GF-D8 (cell line): ENCODE measurements at places on chromosomes 2 and 18.

DNA sequence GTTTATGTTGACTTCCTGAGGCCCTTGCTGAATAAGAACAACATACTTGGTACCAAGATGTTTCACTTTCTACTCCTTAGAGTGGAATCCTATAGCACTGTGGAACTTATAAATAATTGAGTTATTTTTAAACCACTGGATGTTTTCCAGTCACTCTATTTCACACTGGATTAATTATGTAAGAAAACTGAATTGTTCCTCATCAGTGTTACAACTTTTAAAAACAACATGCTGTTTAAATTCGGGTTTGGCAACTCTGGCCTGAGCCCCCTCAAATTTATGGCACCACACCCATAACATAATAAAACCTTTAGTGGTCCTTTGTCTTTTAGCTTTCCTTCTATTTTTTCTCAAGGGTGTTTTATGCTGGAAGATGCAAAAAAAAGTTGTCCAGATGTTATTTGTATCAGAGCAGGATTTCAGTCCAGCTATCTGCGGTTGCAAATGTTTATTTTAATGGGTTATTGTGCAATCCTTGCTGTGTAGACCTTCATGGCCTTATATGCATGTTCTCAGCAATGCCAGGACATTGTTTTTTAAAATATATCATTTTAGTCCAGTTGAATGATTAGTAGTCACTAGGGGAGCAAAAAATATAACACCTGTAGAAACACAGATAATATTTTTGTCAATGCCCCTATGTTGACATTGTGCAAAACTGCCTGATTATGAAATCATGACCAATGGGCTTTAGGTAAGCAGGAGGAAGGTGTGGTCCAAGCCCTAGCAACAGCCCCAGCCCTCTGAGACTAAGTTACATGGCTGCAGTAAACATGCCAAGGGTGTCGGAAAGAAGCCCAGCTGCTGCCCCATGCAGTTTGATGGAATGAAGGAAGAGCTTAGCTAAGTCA lies 638.0 kb upstream of the ZEB2 start:
- no peak for DNase-seq

DNA sequence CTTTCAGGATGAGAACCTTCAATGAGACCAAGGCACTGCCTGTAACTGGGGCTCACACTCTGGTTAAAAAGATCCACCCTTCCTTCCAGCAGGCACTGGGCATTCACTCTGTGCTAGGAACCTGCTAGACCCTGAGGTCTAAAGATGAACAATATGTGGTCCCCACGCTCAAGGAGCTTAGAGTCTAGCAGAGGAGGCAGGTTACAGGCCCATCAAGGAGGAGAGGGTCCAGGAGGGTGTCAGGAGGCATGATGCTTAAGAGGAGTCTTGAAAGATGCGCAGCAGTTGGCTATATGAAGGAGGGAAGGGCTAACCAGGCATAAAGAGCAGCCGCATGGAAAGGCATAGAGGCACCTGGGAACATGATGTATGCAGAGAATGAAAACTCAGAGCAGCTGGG lies 4.5 kb downstream of the ANKRD53 start:
- no peak for DNase-seq

GRCh38 chr2:72992734-72993102 lies 75.4 kb downstream of the EMX1 start:
- no peak for DNase-seq

GRCh38 chr18:59149416-59149815 lies 9.7 kb downstream of the SEC11C start:
- DNase-seq, result no peak

GRCh38 chr2:207239754-207240494 lies 74.2 kb upstream of the KLF7 start:
- DNase-seq, result no peak

GRCh38 chr2:162677476-162677875 lies 161.1 kb downstream of the KCNH7 start:
- no peak for DNase-seq

- no peak for DNase-seq
Observed at GRCh38 chr2:119548516-119549120, 4.4 kb downstream of the CFAP221 start.

DNA sequence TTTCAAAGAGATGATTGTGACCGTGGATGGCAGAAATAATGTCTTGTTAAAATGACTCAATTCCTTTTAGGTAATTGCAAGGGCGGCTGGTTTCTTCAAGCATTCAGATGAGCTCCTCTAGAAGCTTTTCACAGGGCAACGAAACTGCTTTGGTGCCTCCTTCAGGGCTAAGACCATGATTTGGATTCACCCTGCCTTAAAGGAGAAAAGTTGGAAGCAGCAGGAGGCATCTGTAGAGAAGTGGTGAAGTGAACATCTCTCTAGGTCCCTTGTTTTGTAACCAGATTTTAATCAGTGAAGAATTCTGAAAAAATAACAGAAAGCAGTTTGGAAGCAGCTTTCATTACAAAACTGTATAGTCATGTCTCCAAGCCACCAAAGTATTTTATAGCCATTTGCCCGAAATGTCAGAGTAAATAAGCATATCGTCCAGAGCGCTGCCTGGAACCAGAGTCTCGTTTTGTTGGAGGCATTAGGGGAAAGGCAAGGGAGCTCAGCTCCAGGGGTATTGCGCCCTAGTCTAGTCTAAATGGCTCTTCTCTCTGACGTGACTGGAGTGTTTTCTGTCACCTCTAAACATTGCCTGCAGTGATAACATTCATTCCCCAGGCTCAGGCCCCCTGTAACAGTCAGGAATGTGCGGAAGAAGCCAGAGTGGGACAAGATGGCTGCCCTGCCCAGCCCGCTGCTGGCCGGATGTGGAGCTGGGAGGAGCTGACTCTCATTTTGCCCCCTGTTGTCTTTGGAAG lies 57.8 kb upstream of the ITGB6 start:
- DNase-seq, result no peak

DNA sequence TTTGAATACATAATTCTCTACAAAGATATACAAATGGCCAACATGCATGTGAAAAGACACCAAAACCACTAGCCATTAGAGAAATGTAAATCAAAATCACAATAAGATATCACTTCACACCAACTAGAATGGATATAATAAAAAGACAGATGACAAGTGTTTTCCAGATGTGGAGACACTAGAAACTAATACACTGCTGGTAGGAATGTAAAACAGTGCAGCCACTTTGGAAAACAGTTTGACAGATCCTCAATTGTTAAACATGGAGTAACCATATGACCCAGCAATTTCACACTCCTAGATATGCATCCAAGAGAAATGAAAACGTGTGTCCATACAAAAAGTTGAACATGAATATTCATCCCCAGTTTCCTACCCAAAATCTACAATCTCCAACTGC lies 9.8 kb upstream of the RAB11FIP5 start:
- no peak for DNase-seq

DNA sequence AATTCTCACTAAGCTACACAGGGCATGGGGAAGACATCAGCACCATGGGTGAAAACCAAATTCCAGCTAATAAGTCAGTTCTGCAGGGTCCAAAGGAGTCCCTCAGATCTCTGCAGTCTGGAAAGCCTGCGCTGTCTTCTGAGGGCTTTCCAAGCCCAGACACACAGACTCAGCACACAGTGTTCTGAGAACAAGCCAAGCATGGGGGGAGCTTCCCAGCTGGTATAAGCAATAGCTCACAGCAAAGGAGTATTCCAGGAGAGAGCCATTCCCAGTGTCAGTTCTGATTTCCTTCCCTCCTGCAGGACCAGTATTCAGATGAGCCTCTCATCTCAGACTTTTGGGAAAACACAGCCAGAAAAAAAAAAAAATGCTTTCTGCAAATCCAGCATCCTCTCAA lies 370.8 kb downstream of the TNS1 start:
- no peak for DNase-seq

DNA sequence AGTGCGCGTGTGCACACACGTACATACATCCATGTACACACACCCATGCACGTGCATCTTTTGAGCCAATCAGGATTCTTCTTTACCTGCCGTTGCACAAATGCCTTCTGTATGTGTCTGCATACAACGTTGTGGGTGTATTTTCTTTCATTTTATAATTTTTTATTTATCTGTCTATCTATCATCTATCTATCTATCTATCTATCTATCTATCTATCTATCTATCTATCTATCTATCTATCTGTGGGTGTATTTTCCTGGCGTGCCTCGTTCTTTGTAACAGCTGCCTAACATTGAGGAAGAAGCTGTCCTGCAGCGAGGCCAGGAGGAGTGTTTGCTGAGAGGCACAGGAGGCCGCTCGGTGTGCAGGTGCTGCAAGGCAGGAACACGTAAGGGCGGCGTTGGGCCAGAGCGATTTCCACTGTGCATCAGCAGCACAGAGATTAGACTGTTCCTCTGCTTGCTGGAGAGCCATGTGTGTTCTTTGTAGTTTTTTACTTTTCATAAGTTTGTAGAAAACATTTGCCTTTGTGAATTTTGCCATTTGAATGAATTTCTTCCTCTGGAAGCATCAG lies 84.4 kb downstream of the DGKD start:
- DNase-seq, result no peak

GRCh38 chr18:12433829-12434540 lies 26.3 kb downstream of the PRELID3A start:
- DNase-seq, result no peak

DNA sequence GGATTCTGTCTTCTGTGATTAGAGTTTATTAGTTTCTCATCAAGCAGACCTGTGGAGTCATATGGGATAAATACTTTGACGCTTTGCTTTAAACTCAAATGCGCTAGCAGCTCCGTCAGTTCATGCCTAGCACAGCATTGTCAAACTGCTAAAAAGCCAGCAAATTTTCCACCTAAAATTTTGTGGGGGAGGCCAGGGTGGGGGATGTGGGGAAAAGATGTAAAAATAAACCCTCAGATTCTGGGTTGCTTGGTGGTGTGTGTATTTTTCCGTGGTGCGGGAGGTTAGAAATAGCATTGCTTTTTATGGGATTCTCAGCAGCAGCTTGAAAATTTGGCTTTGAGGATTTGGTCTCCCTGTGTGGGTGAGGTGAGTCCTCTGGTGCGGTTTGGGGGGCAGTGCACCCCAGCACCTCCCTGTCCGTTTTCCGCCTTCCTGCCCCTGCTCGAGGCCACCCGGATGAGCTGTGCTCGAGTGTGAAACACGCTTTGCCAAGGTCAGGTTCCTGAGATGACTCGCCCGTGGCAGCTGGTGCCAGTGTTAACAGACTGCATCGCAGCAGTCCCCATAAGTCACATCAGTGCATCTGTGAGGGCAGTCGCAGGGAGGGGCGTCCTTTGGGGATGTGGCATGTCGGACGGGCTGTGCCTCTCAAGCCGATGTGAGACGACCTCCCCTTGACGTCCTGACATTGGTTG lies 65.9 kb downstream of the LDLRAD4 start:
- no peak for DNase-seq

- DNase-seq, result no peak
Observed at GRCh38 chr2:72813841-72814240, 12.0 kb downstream of the EXOC6B start.

DNA sequence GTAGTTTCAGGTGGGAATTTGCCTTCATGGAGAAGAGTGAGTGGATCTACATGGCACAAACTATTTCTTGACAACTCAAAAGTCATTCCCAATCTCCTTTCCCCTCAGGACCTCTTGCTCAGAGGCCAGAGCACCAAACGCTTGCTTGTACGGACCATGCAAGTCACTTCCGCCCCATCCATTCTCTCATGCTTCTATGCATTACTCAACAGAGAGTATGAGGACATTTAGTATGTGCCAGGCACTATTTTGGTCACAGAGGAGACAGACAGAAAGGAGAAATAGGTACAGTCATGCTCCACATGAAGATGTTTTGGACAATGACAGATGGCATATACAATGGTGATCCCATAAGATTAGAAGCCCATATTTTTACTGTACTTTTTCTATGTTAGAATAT lies 117.5 kb downstream of the ACTR3 start:
- no peak for DNase-seq

GRCh38 chr2:121408641-121409040 lies 122.0 kb upstream of the RNU4ATAC start:
- no peak for DNase-seq

DNA sequence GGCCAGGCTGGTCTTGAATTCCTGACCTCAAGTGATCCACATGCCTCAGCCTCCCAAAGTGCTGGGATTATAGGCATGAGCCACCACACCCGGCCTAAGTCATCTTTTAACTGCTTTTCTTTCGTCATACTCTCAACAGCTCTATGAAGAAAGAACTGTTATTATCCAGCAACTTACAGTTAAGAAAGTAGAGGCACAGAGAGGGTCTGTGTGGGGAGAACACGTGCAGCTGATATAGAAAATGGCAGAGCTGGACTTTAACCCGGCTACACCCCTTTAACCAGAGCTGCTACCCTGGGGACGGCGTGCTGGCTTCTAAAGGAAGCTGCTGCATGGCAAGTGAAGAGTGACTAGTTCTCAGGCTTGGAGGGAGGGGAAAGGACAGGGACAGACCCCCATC lies 25.5 kb downstream of the IGFBP2 start:
- no peak for DNase-seq

DNA sequence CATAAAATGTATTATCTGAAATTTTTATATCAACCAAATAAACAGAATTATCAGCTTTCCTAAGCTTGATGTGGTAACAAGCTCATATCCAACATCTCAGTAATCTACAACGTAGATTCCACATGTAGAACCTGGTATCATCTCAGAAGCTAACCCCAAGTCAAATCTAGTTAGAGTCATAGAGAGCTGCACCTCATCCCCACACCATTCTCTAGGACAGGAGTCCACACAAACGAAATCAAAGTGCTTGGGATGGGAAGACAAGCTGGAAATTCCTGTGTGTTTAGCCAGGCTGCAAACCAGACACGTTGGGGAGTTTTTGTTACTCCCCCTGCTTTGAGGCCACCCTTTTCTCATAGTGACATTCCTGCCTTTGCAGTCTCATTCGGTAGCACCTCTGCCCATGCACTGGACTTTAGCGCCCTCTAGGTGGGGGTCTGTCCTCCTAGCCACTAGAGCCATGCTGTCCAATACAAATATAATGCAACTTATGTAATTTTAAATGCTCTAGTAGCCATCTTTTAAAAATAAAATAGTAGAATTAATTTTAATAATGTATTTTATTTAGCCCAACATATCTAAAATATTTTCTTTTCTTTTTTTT lies 28.1 kb upstream of the SATB2 start:
- no peak for DNase-seq

GRCh38 chr2:160199683-160200389 lies at the start of gene ITGB6:
Gene ITGB6, minus strand, starts transcription at chr2:160200272. Its CDS starts 209 bp downstream, at chr2:160200063.
- DNase-seq, result no peak

- DNase-seq, result no peak
Observed at GRCh38 chr18:48124857-48125626, 194.6 kb upstream of the SMAD2 start.

DNA sequence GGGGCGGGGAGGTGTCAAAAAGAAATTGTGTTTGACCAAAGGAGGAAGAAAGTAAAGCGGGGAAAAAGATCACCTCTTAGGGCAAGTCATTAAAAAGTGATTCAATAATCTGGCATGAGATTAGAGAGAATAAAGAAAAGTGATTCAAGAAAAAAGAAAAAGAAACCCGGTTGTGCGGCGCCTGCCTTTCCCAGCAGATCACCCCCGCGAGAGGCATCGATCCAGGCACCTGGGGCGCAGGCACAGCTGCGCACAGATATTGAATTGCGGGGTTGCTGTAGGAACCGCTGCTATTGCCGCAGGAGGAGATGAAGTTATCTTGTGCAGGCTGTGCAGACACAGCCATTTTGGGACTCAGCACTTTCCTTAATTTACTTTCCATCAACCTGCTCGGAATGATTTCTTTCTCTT lies 71.2 kb downstream of the PLB1 start:
- DNase-seq, result no peak
